ENCODE measurements at places on chromosomes 16 and 17.

DNA sequence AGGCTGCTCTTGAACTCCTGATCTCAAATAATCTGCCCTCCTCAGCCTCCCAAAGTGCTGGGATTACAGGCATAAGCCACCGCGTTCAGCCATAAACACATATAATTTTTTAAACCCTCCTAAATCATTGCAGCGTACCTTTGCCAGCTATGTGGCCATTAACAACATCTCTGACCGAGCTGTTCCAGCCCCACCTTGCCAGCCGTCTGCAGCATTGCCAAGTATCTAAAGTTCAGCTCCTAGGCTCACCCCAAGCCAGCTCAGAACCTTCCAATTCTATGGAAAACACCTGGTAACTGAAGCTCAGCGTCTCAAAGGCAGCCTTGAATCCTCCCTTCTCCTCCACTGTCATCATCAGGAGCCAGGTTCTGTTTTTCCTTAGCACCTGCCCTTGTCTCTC is 5.1 kb upstream of the MEIOB start:
- no peak for DNase-seq

GRCh38 chr16:67528222-67528869 is at the start of gene RIPOR1:
RIPOR1 (plus strand) TSS chr16:67528829; CDS start chr16:67538447, 9,618 bp downstream.
- no peak for DNase-seq

- no peak for DNase-seq
Measured at GRCh38 chr16:68283346-68283745, 19.0 kb downstream of the SLC7A6 start.

- no peak for DNase-seq
Measured at GRCh38 chr17:41486809-41487530, 2.7 kb downstream of the KRT36 start.

- no peak for DNase-seq
Measured at GRCh38 chr17:74860872-74861661, 1.4 kb upstream of the GRIN2C start.
